CD4-positive, alpha-beta T cell treated with Interleukin-6 for 4 hours (primary cell): ENCODE measurements at places on chromosomes 4 and X.

- no peak for DNase-seq
Measured at GRCh38 chr4:25346913-25347312, 30.1 kb upstream of the ANAPC4 start.

GRCh38 chr4:54842656-54843055, 184.9 kb downstream of the KIT start:
- DNase-seq, result no peak

- no peak for DNase-seq
Measured at GRCh38 chr4:168540086-168540485, 43.2 kb downstream of the PALLD start.

DNA sequence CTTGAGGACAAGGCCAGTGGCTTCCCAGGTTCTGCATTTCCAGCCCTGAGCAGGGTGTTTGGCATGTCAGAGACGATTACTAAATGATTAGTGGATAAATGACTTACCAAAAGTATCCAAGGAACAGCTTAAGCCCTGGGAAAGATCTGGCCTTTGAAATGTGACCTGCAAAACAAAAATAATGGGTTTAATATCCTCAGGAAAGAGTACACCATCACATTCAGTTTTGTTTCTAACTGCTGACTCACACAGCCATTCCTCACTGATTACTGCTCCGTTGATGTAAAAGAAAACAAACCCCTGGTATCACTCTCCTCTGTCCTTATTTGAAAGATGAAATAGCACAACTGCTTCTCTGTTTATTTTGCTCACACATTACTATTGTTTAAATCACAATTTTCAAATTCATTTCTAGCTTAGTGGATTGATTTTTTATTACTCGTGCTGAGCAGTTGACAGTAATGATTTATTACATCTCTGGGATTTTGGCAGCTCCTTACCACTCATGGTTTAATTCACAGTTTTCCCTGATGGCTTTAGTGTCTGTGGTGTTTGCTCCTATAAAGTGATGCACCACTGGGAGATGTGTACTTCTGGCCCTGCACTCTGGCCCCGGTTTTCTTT, 117.0 kb downstream of the CBLL2 start:
- DNase-seq, result no peak

- no peak for DNase-seq
Measured at GRCh38 chr4:179536694-179537093, 2094.5 kb upstream of the AGA start.

GRCh38 chrX:15988661-15989603, 134.3 kb upstream of the AP1S2 start:
- DNase-seq, result no peak

GRCh38 chrX:118496763-118497079, 1.1 kb downstream of the DOCK11 start:
- DNase-seq, result no peak

DNA sequence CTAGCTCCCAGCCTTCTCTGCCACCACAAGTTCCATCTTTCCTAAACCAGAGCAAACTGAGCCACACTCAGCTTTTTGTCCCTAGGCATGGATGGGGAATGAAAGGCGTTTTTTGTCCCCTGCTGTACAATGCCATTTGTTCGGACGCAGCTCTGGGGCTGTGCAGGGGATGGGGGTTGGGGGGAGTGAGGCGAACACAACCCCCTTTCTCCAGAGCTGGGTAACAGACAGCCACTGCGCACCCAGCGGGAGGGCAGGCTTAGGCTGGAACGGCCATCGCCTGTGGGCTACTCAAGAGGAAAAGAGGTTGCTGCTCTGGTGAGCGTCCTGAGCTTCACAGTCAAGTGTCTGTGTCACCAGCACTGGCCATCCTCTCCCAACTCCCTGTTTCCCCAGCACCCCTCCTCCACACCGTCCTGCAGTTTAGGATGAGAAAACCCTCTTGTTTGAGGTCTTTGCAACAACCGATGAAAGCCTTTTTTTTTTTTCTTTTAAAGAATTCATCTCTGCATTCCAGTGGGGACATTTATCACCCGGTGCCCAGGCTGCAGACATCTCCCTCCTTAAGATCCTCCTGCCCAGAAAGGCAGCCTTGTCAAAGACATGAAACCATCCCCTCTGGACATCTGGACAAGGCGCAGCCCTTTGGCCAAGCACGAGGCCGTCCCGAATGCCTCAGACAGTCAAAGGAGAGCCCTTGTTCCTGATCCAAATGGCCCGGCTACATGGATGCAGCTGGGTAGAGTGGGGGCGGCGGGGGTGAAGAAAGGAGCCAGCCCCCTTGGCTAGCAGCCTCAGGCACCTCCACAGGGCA, 419.6 kb downstream of the BCOR start:
- DNase-seq, result no peak

- DNase-seq, result peak; percentile 55
Measured at GRCh38 chr4:158769175-158769921, 522 bp downstream of the FNIP2 start.

GRCh38 chr4:122052677-122053076, 99.5 kb upstream of the BLTP1 start:
- no peak for DNase-seq

DNA sequence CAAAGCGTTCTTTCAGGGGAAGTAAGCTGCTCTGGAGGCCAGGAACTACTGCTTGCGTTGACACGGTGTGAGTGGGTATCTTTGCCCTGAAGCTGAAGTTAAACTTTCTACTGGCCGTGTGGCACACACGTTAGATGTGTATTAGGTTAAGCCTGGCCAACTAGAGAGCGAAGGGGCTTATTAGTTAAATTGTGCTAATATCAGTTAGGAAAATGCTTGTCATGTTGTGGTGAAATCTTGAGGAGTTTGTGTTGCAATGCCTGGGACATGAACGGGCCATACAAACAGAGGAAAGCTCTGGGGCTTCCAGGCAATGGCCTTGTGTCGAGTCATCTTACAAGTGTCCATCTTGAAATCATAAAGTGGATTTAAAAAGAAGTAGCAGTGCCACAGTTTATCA, 62.6 kb downstream of the NSUN7 start:
- DNase-seq, result no peak

- DNase-seq, result no peak
Measured at GRCh38 chrX:107675823-107676555, 47.7 kb downstream of the PRPS1 start.

GRCh38 chrX:156003486-156004185, 6.1 kb downstream of the IL9R start:
- DNase-seq, result no peak

DNA sequence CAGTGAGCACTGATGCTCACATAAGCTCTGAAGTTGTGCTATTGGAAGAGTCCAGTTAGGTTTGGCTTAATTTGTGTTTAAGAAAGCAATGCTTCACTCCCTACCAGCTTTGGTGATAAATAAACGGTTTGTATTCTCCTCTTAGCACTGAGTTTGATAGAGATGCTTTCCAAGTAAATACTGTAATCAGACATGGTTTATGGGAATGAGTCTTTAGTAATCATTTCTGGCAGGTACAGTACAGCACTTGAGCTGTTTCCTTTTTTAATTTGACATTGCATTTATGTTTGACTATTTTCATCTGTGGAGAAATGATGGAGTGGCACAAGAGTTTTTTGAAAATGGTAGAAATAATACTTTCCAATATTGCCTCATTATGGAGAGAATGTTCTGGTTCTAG, 455.3 kb downstream of the ACTRT1 start:
- DNase-seq, result no peak

DNA sequence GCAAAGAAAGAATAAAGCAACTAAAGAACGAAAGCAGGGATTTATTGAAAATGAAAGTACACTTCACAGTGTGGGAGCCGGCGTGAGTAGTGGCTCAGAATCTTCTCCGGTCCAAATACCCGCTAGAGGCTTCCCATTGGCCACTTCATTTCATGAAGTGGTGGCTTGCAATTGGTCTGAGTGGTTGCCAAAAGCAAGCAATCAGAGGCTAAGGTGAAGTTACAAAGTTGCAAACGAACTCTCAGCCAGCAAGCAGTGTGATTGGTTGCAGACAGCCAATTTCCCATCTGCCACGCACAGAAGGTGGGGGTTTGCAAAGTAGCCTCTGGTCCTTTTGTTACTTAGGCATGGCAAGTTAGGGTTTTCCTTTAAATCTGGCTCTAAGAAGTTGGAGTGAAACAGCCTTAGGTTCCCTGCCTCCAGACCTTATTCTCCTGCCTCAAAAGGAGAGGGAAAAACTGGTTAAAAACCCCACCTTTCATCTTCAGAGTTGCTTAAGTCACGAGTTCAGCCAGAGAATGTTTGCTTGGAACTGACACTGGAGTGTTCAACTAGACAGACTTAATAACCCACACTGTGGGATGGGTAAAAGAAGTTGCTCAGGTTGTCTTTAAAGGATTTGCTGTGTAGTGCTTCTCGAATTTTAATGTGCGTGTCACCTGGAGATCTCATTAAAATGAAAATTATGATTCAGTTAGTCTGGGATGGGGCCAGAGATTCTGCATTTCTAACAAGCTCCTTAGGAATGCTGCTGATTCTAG, 6.9 kb upstream of the CLOCK start:
- DNase-seq, result peak; percentile 16

GRCh38 chrX:1911401-1912128, 296.7 kb downstream of the ASMT start:
- no peak for DNase-seq
